Activated CD4-positive, CD25-positive, alpha-beta regulatory T cell treated with anti-CD3 and anti-CD28 coated beads, Interleukin-2, amount 50 U/mL, for 72 hours (primary cell): ENCODE measurements at places on chromosomes 2 and 18.

- DNase-seq, result no peak
Observed at GRCh38 chr18:73839441-73839840, 308.2 kb downstream of the FBXO15 start.

- DNase-seq, result no peak
Observed at GRCh38 chr2:236343400-236344161, 79.4 kb upstream of the ASB18 start.

- no peak for DNase-seq
Observed at GRCh38 chr2:236679884-236680860, 110.5 kb downstream of the ACKR3 start.

- DNase-seq, result no peak
Observed at GRCh38 chr2:75317316-75317715, 118.0 kb upstream of the TACR1 start.

DNA sequence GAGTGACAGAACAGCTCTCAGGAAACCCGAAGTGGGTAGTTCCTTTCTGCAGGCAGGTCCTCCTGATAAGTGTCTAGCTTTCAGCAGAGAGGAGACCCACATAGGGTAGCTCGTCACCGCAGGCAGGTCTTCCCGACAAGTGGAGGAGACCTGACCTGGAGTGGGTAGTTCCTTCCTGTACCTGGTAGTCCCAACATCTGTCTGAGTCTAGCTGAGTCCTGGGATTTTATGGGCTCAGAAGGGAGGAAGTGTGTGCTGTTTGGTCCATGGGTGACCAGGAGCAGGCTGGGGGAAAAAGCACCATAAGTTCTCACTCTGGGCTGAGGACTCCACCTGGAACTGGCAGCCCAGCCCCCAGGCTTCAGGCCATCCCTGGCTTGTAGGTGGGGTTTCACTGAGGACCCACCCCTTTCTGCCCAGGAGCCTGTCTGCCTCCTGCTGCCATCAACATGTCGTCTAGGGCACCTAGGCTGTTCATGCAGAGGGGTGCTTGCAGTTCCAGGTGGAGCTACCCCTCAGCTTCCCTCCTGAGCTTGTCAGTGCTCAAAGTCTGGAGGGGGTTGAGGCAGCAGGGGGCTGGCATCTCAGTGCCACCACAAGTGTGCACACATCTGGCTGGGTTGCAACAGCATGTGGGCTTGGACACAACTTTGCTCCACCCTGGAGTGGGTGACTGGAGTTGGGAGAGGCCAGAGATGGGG is 9.4 kb downstream of the DYSF start:
- DNase-seq, result no peak
